ENCODE measurements at places on chromosomes 2 and 18. TPM values are rescaled to one million over a fixed set of nuclear protein-coding genes. Genes with fewer than 3 reads are reported as not detected.
A peak's percentile ranks its signal among the peaks of the same experiment; 100 is the strongest.

GRCh38 chr2:8661736-8662135 is 20.1 kb upstream of the ID2 start:
- peaks cover 9% of the 10 kb centered on the region for H3K4me1 ChIP-seq
- H3K27me3 ChIP-seq, result no peaks in the 10 kb centered on the region
- no peak overlapping the region for H3K4me3 ChIP-seq
- no peaks in the 10 kb centered on the region for H3K36me3 ChIP-seq
- DNase-seq, result no peak

KIF1A gene
- 60.0 TPM for total RNA-seq

CFC1 gene
- not detected for total RNA-seq

- peaks cover 12% of the 10 kb centered on the region for H3K4me1 ChIP-seq
- H3K27me3 ChIP-seq, result no peaks in the 10 kb centered on the region
- peaks cover 14% of the 10 kb centered on the region for H3K36me3 ChIP-seq
- H3K27ac ChIP-seq, result peak overlapping the region; percentile 10
- no peak overlapping the region for H3K4me3 ChIP-seq
Measured at GRCh38 chr18:35688757-35689156, 107.2 kb downstream of the GALNT1 start.

GRCh38 chr2:237649541-237650454 is 22.4 kb downstream of the LRRFIP1 start:
- H3K4me1 ChIP-seq, result peaks cover 15% of the 10 kb centered on the region
- H3K27me3 ChIP-seq, result no peaks in the 10 kb centered on the region
- no peak for DNase-seq
- no peak overlapping the region for H3K27ac ChIP-seq

- no peaks in the 10 kb centered on the region for H3K27me3 ChIP-seq
- peaks cover 41% of the 10 kb centered on the region for H3K4me1 ChIP-seq
- no peak for DNase-seq
Measured at GRCh38 chr2:38381381-38382143, 4.5 kb upstream of the ATL2 start.

- H3K27me3 ChIP-seq, result peaks cover 36% of the 10 kb centered on the region
- peaks cover 28% of the 10 kb centered on the region for H3K4me1 ChIP-seq
- peak overlapping the region; percentile 84 for H3K27ac ChIP-seq
- no peak for DNase-seq
Measured at GRCh38 chr2:66575625-66576310, 140.8 kb downstream of the MEIS1 start.
